ENCODE measurements at places on chromosomes 5 and 9. TPM values are rescaled to one million over a fixed set of nuclear protein-coding genes. Genes with fewer than 3 reads are reported as not detected.

GRCh38 chr9:94213511-94214124 is 45.5 kb upstream of the ZNF169 start:
- DNase-seq, result peak; percentile 71

DNA sequence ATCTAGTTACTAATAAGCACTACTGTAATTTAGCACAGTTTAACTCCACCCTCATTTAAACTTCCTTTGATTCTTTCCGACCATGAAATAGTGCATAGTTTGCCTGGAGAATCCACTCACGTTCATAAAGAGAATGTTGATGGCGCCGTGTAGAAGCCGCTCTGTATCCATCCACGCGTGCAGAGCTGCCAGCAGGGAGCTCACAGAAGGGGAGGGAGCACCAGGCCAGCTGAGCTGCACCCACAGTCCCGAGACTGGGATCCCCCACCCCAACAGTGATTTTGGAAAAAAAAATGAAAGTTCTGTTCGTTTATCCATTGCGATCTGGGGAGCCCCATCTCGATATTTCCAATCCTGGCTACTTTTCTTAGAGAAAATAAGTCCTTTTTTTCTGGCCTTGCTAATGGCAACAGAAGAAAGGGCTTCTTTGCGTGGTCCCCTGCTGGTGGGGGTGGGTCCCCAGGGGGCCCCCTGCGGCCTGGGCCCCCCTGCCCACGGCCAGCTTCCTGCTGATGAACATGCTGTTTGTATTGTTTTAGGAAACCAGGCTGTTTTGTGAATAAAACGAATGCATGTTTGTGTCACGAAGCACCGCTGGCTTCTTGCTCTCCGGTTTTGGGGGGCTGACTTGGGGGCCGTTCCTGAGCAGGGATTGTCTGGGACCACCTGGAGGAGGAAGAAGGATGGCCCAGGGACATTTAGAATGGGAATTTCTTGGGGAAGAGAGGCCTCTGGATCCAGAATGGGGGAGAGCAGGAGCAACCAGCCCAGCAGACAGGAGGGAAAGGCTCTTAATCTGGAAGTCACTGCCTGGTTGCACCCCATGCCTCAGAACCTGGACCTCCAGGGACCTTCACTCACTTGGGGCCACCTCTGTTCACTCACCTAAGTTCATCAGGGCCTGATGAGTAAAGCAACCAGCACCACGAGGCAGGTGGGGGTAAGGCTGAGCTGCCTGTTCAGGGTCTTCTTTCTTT is 35.4 kb downstream of the CXXC5 start:
- DNase-seq, result no peak

DNA sequence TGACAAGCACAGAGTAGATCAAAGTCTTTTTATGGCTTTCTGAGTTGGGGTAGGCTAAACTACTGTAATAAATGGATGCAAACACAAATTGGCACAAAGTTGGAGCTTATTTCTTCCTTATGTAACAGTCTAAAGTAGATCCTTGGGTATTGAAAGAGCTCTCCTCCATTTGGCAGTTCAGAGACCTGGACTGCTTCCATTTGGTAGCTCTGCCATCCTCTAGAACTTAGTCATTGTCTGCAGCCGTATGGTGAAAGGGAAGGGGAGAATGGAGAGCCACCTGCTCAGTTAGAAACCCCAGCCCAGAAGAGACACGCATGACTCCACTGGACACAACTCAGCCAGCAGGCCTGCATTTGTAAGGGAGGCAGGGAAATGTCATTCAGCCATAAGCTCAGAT is 345.0 kb downstream of the DMAC1 start:
- DNase-seq, result no peak

DNA sequence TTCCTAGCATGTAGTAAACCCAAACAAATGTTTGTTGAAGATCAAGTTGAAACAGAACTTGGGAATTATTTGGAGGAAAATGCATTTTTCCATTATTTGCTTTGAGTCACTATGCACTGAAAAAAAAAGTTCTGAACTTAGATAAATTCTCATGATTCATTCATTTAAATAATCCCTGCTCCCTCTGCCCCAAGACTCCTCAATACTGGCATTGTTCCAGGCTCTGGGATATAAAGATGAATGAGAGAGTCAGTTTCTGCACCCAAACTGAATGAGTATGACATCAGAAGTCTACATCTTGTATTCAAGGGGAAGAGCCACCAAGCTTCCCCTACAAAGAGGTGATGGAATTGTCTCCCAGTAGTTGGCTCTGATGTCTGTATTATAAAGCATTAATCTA is 123.9 kb downstream of the SEC61B start:
- DNase-seq, result no peak

DNA sequence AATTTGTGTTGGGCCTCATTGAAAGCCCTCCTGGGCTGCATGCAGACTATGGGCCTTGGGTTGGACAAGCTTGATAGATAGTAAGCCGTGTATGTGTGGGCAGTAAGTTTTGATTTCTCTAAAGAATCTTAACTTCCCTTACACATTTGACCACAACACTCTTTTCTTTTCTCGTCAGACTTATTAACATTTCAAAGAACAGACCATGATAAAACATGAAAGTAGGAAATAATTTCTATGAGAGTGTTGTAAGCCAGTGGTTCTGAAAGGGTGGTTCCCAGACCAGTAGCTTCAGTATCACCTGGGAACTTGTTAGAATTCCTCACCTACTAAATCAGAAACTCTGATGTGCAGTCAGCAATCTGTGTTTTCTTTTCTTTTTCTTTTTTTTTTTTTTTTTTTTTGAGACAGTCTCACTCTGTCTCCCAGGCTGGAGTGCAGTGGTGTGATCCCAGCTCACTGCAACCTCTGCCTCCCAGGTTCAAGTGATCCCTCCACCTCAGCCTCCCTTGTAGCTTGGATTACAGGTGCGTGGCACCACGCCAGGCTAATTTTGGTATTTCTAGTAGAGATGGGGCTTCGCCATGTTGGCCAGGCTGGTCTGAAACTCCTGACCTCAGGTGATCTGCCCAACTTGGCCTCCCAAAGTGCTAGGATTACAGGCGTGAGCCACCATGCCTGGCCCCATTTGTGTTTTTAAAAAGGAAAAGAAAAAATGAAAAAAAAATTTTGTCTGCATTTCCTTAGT is 20.0 kb upstream of the GCNT1 start:
- no peak for DNase-seq

SLC6A18 gene
- not detected for total RNA-seq

SNCAIP gene
- 1.7 TPM for total RNA-seq

GABRA6 gene
- total RNA-seq, result not detected

SLC6A7 gene
- total RNA-seq, result not detected
